ENCODE measurements at places on chromosomes 6 and 20.

DNA sequence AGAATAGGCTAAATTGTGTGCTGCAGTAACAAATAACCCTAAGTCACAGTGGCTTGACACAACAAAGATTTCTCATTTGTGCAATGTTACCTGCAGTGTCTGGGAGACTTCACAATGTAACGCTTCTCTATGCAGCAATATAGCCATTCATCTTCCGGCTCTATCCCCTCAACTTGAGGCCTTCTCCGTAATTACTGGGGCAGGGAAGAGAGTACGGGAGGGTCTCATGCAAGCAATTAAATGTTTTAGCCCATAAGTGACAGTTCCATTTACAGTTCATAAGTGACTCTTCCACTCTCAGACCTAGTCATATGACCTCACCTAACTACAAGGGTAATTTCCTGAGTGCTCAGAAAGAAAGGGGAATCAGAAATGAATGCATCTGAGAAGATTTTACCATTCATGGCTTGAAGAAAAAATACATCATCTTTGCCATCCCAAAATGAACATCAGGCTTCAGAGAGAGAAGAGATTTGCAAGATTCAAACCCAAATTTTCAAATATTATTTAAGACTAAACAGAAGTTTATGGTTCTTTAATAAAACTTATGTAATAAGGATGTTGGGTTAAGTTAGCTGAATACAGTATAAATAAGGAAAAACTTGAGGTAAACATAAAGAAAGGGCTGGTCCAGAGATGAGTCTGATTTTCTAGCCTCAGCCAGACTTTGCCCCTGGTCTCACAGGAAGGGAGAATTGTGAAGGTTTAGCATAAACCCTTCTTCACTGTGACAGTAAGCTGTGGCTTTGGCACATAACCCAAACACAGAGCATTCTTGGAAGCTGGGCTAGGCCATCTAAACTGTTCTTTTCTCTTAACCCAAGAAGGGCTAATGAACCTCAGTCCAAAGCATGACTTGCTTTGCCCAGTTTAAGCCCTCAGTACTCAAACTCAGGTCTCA lies 13.3 kb downstream of the GPR6 start:
- no peak overlapping the region for H3K4me3 ChIP-seq
- no peaks in the 10 kb centered on the region for H3K4me1 ChIP-seq
- no peak for DNase-seq
- no peaks in the 10 kb centered on the region for H3K27me3 ChIP-seq

DNA sequence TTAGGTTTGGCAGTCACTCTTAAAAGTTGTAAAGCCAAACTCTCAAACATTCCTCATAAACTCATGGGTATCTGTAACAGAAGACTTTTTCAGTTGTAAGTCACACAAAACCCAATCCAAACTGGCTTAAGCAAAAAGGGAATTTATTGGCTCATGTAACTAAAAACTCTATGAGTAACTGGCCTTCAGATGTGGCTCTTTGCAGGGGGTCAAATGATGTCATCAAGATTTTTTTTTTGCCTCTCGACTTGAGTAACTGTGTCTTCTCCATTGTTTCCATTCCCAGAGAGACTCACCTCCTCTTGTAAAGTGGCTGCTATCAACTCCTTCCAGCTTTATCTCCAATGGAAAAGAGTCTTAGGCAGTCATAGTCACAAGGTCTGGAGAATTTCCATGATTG lies 645.0 kb downstream of the DHX35 start:
- no peaks in the 10 kb centered on the region for H3K27me3 ChIP-seq
- no peak for DNase-seq
- no peaks in the 10 kb centered on the region for H3K4me1 ChIP-seq
- H3K27ac ChIP-seq: no peak overlapping the region

DNA sequence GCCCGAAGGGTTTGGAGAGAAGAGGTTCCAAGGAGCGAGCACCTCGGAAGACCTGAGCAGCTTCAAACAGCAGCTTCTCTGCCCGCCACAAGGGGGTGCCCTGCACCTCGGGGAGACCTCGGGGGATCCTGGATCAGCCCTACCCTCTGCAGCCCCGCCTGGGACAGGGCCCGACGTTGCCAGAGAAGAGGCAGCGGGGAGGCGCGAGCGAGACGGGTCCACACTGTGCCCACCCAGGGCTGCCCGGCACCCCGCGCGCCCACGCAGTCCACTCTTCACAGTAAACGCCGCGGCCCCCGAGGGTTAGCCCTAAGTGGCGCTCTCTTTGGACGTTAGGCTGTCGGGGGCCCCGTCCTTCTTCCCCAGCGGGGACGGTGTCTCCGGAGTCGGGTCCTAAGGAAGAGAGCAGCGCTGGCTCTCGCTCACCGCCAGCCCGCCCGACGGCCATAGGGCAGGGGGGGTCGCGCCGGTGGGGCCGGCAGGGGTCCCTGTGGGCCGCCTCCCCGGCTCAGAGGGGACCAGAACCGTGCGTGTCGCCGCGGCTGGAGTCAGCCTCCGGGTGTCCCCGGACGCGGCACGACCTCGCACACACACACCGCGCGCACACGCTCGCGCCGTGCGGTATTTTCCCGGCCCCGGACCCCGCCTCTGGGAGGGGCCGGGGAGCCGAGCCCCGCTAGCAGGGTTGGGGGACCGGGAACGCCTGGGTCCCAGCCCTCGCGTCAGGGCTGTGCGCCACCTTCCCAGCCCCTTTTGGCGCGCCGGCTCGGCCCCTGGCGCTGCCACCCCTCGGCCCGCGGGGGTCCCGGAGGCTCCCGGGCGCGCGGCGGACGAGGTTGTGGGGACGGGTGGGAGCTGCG lies 929 bp downstream of the CDH22 start:
- peak overlapping the region; percentile 67 for H3K4me3 ChIP-seq

DNA sequence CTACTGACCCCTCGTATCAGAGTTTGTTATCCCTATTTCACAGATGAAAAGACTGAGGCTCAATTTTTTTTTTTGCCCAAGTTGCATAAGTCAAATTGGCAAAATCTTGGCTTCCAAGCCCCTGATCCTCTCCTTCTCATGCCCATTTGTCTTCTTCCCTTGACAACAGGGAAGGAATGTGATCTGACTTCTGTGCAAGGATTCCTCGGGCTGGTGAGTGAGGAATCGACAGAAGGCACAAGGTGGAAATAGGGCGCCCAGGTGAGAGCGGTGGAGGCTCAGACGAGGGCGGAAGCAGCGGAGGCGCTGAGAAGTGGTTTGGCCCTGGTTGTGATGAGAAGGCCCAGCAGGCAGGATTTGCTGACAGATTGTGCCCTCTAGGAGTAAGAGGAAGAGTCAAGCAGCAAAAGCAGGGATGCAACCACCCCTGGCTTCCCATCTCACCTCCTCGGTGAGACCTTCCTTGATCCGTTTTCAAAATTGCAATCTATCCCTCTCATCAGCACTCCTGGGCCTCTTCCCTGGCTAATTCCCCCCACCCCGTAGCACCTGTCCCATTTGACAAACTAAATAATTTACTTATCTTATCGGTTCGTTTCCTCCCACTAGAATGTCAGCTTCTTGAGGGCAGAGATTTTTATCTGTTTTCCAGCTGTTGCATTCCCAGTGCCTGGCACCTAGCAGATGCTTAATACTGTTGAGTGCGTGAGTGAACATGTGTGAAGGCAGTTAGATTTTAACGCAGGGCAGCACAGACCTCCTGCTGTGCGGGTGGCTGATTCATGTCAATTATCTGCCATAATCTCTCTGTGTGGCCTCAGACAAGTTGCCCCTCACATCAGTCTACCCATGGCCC lies 3.7 kb upstream of the SIRPA start:
- peaks cover 20% of the 10 kb centered on the region for H3K27me3 ChIP-seq
- DNase-seq: no peak
- no peak overlapping the region for H3K27ac ChIP-seq
- H3K4me3 ChIP-seq: no peak overlapping the region
- H3K4me1 ChIP-seq: peaks cover 3% of the 10 kb centered on the region

DNA sequence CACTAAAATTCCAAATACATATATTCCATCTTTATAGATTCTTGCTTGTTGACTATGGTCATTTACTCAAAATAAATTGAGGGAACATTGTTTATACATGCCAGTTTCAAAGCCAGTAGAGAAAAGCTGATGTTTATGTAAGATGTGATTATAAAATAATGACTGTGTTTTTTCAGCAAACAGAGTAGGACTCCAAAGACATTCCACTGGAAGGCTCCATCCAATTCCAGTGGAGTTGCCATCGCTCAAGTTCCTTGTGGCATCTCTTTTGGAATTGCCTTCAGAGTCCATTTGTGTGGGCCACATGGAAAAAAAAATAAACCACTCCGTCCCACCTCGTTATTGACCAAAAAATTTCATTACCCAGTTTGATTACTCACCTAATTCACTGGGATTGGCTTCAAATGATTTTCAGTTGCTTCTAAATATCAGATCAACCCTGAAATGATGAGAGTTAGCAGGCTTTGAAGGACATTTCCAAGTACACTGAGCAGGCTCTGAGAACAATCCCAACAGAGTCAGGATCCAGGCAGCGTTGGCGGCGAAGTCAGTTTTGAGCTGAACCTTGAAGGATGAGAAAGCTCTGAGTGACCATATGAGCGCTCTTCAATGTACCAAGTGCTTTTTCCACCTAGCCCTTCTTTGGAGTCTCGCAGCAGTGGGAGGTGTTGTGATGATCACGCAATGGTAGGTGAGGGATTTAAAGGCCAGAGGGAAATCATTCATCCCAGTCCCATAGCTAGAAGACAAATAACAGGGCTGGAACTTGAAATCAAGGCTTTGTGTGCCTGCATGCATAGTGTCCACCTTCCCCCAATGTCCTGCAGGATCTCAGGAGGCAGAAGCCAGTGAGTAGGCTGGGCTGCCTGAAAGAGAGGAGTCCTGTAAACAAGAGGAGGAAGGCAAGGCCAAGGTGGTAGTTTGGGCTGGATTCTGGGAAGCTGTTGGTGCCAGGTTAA lies 281.7 kb downstream of the CDC5L start:
- DNase-seq: no peak
- H3K36me3 ChIP-seq: no peaks in the 10 kb centered on the region
- no peaks in the 10 kb centered on the region for H3K27me3 ChIP-seq
- H3K4me1 ChIP-seq: peaks cover 19% of the 10 kb centered on the region
- H3K27ac ChIP-seq: no peak overlapping the region

GRCh38 chr20:62937268-62938104 lies 461 bp upstream of the GID8 start:
- peak overlapping the region; percentile 91 for H3K4me3 ChIP-seq
- no peaks in the 10 kb centered on the region for H3K27me3 ChIP-seq
- no peak for DNase-seq
- no peak overlapping the region for H3K27ac ChIP-seq

- no peak overlapping the region for H3K27ac ChIP-seq
- DNase-seq: no peak
- no peak overlapping the region for H3K4me3 ChIP-seq
Observed at GRCh38 chr6:36722879-36723278, 25.3 kb downstream of the RAB44 start.

Data from iPS DF 6.9 (cell line).